ENCODE measurements at places on chromosomes 6 and 20.

GRCh38 chr6:39327507-39327906 lies 5.0 kb upstream of the KCNK16 start:
- DNase-seq: no peak

DNA sequence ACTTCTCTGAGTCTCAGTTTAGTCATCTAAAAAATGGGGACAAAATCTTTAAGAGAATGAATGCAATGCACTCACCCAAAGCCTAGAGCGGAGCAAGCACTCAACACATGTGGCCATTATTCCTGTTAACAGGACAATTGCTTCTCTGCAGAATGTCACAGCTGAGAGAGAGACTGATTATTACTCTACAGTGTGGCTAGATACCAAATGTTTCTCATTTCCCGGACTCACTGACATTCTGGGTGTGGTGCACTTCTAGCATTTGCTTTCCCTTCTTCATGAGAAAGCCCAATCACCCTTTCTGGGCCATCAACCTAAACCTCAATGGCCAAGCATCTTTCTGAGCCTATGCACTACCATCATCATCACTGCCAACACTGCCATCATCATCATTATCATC lies 273.9 kb downstream of the ZNF217 start:
- no peak for DNase-seq

DNA sequence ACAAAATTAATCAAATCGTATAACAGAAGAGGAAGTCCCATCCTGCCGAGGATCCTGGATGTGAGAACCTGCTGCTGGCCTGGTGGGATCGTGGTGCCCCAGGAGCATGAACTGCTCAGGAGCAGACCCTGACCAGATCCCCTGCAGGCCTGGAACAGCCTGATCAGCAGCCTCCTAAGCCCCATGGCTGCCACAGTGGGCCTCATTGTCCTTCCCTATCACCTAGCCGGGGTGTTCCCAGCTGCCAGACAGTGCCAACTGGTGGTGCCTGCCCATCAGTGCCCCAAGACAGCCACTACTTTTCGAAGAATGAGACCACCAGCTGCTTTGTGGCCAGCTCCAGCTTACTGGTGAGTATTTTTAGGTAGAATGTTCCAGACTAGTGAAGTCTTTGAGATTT lies 19.6 kb upstream of the MAS1L start:
- DNase-seq: no peak

DNA sequence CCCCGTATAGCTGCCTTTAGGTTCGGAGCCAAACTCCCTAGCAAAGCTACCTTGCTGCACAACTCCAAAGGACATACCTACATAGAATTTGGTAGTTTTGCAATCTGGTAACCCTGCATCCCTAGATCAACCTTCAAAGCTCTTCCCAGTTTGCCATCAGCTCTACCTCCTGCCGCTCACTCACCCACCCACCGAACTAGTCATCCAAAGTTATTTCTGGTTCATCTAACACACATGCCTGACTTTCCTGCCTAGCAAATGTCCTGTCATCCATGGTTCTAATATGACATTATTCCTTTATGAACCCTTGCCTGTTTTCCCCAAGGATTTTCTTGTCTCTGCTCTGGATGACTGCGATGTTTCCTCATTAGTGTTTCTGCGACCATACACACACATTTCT lies 21.6 kb downstream of the SPAG4 start:
- DNase-seq: no peak

GRCh38 chr6:84284428-84285049 lies 57.1 kb upstream of the CEP162 start:
- no peak for DNase-seq

DNA sequence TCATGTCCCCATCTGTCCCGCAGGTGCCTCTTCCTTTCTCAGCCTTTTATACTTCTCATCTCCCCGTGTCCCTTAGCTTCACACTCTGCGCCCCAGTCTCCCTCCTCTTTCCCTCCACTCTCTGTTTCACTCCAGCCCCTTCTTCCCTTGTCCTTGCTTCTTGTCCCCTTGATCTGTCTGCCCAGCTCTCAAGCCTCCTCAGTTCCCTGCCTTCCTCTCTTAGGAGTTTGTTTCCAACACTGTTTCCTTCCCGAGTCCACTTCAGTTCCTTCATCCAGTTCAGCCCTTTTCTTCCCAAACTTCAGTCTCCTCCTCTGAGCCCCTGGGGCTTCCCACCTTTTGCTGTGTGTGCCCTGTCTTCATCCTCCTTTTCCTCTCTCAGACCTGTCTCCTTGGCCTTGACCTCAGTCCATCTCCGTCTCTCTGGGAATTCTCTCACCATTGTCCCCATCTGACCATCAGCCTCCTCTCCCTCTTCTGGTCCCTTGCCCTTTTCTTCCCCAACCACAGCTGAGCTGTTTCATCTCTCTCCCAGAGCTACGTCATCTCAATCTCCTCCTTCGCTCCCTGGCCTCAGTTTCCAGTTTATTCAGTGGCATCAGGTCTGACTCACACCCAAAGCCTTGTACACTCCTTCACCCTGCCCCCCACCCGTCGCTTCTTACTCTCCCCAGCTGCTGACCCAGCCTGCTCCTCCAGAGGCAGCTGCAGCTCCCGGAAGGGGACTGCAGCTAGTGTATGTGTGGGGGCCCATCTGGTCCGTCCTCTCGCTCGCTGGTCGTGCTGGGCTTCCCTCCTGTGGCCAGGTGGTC lies 2.7 kb upstream of the DDR1 start:
- DNase-seq: no peak

Measured in T-helper 9 cell (primary cell).